ENCODE measurements at places on chromosomes 4 and X.

GRCh38 chr4:121726642-121727268, 30.0 kb upstream of the ANXA5 start:
- peak; percentile 64 for DNase-seq

DNA sequence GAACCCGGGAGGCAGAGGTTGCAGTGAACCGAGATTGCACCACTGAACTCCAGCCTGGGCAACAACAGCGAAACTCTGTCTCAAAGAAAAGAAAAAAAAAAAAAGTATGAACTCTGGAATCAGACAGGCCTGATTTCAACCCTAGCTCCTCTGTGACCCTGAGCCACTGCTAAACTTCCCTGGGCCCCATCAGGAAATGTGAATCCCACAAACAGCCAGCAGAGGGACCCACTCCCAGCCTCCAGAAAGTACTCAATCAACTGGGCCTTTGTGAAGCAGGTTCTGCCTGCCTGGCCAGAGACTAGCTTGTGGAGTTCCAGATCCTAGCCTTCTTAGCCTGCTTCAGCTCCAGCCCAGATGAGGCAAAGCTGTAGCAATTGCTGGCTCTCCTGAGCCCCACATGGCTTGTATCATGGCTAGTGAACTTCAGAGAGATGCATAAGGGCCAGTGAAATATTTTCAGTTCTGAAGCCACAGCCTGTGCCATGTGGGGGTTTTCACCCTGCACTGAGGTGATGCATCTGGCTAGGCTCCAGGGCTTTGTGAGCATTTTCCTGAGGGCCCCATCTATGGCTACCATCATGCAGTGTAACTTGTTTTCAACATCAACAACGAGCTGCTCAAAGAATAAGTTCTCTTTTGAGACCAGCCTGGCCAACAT, 7.2 kb upstream of the IDS start:
- DNase-seq, result peak; percentile 29

- no peak for DNase-seq
Measured at GRCh38 chrX:13005661-13006473, 31.0 kb downstream of the TMSB4X start.

GRCh38 chrX:23327104-23327503, 7.5 kb upstream of the PTCHD1 start:
- DNase-seq, result no peak

DNA sequence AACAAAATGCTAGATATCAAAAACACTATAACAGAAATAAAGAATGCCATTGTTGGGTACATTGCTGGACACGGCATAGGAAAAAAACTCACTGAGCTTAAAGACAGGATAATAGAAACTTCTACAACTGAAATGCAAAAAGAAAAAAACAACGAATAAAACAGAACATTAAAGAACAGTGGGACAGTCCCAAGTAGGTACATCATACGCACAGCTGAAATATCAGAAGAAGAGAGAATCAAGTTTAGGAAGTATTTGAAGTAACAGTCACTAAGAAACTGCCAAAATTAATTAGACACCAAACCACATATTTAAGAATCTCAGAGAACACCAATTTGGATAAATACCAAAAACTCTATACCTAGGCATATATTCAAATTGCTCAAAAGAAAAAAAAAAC, 19.2 kb downstream of the RAB28 start:
- no peak for DNase-seq

DNA sequence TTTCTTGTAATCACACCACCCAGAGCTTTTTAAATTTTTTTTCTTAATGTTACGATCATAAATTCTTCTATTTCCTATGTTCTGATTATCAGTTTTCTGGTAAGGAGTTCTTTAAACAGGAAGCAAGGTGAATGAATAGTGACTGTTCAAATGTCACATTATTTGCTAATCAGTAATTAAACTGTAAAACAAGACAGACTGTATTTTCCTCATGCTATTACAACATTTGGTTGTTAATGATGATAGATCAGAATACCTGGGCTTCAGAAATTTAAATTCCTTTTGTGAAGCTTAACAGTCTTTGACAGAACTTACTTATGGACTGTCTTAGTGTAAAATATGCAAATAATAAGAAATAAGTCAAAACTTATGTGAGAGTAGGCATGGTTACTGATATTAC, 41.4 kb downstream of the CLCN3 start:
- DNase-seq, result no peak

- DNase-seq, result no peak
Measured at GRCh38 chr4:30768277-30768676, 48.1 kb downstream of the PCDH7 start.

DNA sequence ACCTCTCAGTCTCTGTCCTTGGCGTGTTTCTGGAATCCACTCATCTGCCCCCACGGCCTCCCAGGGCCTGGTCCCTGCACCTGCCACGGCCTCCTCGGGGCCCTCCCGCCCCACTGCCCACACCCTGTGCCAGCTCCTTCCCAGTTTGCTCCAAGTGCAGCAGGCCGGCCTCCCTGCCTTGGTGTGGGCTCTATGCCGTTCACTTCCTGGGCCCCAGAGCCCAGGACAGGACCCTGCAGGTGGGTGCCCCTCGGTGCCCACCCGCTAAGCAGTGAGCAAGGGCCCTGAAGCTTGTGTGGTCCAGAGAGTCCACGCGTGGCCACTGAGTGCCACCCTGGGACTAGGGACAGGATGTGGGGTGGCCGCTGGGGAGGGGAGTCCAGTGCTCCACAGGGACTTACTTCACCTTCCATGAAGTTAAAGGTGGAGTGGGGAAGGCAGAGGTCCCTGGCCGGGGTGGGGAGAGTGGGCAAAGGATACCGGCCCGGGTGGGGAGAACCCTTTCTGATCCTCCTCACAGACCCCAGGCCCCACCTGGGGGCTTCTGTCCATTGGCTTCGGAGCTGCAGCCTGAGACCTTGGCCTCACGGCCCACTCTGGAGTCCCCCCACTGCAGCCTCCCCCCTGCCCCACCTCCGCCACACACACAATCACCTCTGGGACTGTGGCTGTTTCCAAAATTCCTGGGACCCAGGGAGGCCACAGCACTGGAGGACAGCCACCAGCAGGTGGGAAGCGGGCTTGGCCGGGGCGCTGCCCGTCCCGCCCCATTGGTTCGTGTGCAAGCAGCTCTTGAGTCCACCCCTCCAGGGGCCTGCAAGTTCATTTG, 60.0 kb upstream of the NKX1-1 start:
- DNase-seq, result no peak

DNA sequence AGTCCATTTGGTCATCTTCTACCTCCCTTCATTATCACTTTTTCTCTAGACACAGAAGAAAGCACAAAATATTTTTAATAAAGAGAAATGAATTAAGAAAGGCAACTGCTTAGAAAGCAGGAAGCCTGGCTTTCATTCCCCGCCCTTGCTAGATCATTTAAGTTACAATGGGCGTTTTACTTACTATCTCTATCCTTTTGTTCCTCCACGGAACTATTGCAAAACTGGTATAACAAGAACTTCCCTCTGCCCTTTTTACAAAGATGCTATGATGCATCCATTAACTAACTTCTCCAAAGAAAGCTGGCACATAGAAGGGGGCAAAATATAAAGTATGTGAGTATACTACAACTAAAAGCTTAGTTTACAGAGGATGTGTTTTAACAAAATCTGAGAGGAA, 434.5 kb upstream of the FTHL17 start:
- no peak for DNase-seq

DNA sequence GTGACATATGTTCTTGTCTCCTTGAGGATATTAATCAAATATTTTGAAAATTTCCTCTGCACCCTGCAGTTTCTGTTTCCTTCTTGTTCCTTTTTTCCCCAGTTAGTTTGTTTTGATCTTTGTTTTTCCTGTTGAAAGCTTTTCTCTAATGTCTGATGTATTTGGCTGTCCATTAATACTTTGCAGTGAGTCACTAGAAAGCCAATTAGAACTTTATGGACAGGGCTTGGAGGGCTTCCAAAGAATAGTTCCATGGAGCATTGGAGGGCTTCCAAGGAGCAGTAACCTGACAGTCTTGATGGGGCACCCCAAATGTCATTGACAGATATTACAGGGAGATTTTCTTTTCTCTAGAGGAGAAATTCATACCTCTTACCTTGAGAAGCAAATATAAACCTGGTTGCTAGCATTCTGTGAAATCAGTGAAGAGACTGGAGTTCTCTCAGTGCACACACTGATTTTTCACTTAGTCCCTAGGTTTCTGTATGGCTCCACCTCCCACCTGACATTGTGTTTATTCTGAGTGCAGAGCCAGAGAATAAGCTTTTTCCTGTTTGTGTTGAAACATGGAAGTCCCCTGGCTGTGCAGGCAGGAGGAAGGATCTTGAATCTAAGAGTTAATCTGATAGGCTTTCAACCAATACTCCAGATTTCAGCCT, 26.5 kb downstream of the SPARCL1 start:
- no peak for DNase-seq

GRCh38 chrX:140425712-140426395, 79.0 kb downstream of the SOX3 start:
- DNase-seq, result no peak

DNA sequence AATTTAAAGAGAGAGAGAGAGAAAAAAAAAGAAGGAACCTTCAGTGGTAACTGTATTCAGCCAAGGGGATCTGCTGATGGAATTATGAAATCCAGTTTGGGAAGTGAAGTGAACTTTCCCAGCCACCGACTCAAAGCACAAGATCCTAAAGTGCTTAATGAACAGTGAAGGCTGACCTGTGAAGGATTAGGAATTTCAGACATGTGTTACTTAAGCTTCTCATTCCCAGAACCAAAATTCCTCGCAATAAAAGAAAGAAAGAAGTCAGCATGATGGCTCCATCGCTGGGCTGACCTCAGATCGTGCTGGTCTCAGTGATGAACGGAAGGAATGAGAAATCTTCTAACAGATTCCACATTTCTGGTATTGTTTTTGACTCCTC, 135.2 kb downstream of the ARSF start:
- DNase-seq, result no peak

GRCh38 chr4:26859762-26860156, 882 bp upstream of the STIM2 start:
- DNase-seq, result no peak

DNA sequence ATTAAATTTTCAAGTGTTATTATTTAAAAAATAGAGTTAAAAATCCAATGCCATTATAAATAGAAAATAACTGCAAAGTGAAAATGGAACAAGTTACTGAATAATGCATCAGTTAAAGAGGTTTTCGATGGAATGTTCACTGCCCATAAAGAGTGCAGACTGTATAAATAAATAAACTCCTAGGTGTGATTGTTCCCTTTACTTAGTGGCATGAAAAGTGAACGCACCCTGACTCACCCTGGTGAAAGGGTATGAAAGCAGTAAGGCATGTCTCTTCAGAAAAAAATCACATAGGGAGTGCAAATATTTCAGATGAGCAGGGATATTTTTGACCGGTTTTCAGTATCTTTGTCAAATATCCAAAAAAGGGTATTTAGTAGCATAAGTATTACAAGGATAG, 387.8 kb downstream of the DCAF12L2 start:
- no peak for DNase-seq

GRCh38 chr4:169988252-169988651, 37.9 kb downstream of the MFAP3L start:
- no peak for DNase-seq

DNA sequence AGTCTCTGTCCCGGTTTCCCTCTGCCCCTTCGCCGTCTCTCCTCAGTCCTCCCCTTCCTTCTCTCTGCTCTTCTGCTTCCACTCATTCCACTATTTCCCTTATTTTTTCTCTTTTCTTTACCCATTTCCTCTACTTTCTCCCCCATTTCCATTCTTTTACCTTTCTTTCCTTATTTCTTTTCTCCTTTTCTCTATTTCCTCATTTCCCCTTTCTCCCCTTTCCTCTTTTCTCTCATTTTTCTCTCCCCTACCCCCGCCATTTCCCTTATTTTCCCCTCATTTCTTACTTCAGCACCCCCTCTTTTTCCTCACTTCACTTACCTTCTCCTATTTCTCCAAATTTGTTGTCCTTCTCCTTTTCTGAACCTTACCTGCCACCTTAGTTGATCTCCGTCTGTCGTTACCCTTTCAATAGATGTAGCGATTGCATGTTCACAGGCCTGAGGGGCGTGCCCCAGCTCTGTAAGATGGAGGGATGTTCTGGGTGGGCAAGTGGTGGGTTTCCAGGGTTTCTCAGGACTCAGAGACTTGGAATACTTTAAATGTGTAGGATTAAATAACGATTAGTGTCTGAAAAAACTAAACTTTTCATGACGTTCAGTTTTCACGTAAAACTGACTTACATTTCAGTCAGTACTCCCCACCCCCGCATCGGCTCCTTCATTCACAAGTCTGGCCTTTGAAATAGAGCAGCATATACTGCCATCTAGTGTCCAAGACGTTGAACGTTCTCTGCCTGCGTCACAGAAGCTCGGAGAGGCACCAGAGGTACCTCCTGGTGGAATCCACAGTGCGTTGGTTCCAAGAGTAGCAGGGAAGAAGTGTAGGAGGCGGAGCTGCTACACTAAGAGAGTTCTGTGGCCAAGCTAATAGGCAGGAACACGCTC, 641 bp upstream of the NCBP2L start:
- DNase-seq, result peak; percentile 68

DNA sequence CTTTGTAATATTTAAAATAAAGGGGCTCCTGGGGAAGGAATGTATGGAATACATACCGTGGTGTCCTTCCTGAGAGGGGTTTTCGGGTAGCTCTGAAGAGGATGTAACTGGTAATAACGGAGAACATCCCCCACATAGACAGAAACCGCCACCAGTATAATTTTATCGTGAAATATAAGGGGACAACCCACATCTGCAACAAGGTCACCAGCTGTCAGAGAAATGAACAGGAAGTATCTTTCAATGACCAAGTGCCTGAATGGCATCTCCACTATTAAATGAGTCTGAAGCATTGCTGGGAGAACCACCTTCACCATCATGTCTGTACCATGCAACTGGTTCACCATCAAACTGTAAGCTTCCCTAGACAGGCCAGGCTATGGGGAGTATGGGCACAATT, 31.7 kb downstream of the RNF175 start:
- no peak for DNase-seq

GRCh38 chr4:2817701-2818350, 24.9 kb downstream of the SH3BP2 start:
- DNase-seq, result no peak

DNA sequence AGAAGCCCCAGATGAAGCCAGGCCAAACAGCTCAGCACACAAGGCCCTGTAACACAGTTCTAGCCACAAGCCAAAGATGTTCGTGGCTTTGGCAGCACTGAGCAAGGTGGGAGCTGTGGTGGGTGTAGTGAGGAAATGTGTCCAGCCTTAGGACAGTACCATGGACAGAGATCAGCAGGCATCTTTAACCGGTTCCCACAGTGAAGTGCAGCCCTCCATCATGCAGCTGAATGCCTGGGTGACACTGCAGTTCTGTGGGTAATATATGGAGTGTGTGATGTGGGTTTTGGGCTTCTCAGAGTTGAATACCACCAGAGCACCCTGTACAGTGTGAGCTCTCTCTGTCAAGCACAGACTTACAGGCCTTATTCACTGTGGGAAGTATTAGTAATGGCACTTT, 6.0 kb upstream of the NEXMIF start:
- DNase-seq, result no peak

DNA sequence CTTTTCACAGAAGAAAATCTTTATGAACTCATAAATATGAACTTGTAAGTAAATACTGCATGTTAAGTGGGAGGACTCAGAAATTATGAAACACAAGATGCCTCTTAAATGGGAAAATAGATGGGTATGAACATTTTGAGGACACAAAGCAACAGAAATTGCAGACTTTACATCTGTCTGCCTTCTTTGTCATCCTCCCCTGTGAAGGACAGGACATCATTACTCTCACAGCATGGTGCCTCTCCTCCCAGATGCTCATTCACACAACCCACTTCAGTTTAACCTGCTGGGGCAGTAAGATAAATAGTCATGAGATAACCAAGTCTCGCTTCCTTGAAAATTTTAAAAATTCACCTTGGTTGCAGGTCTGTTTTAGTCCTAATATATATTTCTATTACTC, 144.5 kb downstream of the APBB2 start:
- DNase-seq, result no peak
